PC-9 (cell line): ENCODE measurements at places on chromosomes 5 and 9. TPM values are rescaled to one million over a fixed set of nuclear protein-coding genes. Genes with fewer than 3 reads are reported as not detected.

DNA sequence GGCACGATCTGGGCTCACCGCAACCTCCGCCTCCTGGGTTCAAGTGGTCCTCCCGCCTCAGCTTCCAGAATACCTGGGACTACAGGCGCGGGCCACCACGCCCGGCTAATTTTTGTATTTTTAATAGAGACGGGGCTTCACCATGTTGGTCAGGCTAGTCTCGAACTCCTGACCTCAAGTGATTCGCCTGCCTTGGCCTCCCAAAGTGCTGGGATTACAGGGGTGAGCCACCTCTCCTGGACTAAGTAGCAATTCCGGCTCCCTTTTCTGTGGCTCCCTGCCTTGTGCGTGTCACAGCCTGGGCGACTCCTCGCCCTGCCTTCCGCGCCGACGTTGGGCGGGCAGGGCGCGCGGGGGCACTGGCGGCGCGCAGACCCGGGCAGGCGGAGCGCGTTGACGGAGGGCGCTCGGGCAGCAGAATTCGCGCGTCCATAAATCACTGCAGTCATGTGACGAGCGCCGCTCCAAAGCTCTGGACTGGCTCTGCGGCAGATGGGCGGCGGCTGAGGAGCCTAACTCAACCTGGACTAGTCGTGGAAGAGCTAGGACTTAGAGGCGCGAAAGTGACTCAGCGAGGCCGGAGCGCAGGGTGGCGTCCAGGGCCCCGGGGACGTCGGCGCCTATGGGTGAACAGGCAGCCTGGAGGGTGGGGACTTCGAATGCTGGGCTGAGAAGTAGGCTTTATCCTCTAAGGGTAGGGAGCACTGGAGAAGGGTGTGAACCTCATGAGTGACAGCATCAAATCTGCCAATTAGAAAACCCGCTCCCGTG is 1.4 kb upstream of the CIZ1 start:
- peak; percentile 96 for DNase-seq

- DNase-seq, result peak; percentile 73
Measured at GRCh38 chr5:108381350-108381953, 446 bp downstream of the FBXL17 start.

FGD3 gene
- 84.9 and 89.0 TPM in 2 replicates for total RNA-seq

DNA sequence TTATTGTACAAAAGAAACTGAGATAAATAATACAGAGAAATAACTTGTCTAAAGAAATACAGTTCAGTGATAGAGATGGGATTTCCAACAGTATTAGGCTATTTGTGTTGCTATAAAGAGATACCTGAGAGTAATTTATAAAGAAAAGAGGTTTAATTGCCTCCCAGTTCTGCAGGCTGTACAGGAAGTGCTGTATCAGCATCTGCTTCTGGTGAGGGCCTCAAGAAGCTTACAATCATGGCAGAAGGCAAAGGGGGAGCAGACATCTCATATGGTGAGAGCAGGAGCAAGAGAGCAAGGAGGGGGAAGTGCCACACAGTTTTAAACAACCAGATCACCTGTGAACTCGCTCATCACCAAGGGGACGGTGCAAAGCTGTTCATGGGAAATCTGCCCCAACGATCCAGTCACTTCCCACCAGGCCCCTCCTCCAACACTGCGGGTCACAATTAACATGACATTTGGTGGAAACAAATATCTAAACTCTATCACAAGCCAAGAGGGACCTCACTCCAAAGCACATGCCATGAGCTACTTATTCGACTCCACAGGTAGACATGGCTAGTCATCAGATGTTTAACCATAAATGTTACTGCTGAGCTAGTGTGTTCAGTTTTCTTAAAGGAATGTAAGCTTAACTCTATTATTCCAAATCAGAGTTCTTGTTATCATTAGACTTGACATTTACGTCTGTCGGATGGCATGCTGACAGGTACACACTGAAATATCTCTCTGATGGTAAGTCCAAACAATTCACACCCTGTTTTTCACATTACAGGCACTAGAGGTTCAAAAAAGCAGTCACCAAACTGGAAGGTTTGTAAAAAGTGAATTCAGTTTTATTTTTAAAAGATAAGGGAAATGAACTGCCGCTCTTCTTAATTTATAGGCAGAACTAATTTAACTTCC is 82.2 kb downstream of the AUH start:
- no peak for DNase-seq

DNA sequence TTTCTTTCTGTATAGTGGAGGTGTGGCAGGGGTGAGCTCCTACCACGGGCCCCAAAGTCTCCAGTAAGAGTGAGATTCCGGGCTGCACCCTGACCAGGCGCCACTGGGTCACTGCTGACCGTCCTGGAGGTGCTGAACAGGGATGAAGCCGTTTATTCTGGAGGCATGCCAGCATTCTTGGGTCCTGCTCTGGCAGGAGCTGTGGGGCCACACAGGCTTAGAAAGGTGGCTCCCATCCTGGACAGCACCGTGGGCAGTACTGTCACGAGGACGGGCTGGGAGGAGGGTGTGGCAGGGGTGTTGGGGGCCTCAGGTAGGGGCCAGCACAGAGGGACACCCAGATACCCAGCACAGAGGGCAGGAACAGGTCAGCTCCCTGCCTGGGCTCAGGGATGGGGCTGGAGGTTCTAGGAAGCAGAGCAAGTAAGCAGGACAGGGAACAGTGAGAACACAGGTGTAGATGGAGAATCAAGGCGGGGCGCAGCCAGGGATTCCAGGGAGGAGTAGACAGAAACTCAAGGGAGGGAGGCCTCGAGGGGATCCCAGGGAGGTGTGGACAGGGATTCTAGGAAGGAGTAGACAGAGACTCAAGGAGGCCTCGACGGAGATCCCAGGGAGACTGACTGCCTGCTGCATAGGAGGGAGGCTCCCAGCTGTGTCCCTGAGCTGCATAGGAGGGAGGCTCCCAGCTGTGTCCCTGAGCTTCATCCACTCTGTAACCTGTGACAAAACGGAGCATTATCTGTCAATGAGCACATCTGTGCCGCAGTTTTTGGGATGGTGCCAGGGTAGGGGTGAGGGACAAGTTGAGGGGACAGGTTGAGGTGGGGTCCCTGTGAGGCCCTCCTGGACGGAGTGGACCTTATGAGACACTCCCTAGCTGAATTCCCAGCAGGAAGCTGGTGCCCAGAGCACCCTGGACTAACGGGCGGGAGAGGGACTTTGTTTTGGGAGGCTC is 1.1 kb upstream of the PLEKHG4B start:
- DNase-seq, result no peak

- no peak for DNase-seq
Measured at GRCh38 chr9:135227641-135228251, 140.3 kb downstream of the OLFM1 start.

- no peak for DNase-seq
Measured at GRCh38 chr5:6311568-6312501, 66.5 kb downstream of the MED10 start.

DNA sequence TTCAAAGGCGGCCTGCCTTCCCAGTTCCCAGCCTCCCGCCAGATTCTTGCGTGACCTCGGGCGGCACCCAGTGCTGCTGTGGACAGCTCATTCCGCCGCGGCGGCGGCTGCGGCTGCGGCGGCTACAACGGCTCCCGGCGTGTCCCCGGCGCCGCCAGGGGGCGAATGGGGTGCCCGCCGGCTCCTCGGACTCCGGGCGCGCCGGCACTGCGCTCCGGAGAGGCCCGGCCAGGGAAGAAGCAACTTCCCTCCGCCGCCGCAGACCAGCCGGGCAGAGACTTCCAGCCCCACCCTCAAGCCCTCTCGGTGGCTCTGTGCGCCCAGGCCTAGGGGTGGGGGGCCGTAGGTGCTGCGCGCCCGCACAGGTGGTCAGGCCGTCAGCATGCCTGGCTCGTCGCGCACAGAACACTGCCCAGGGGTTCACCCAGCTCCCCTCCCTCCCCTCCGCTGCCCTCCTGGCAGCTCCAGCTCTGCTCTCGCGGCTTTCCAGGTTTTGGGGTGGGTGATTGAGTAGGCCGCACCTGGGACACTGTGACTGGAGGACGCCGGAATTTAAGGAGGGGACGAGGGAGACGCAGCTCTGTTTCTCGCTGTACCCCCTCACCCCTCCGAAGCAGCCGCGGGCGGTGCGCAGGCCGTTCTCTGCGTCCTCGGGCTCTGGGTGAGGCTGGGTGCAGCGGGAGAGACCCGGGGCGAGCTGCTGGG is 20.2 kb downstream of the IGIP start:
- DNase-seq, result peak; percentile 65

- no peak for DNase-seq
Measured at GRCh38 chr9:1319436-1319835, 269.3 kb downstream of the DMRT2 start.

GRCh38 chr9:123382653-123383511 is 26.9 kb downstream of the CRB2 start:
- no peak for DNase-seq

C9orf50 gene
- total RNA-seq, result 0.38 TPM in 1 of 2 replicates, not detected in the other

GRCh38 chr5:175521313-175521833 is 43.0 kb downstream of the SFXN1 start:
- DNase-seq, result no peak

- DNase-seq, result no peak
Measured at GRCh38 chr5:140677947-140678346, 4.6 kb upstream of the DND1 start.

WNT8A gene
- total RNA-seq, result 0.35 TPM in 1 of 2 replicates, not detected in the other

- DNase-seq, result no peak
Measured at GRCh38 chr9:31744589-31744988, 639.9 kb upstream of the ACO1 start.

- DNase-seq, result no peak
Measured at GRCh38 chr9:2338777-2339365, 282.7 kb upstream of the VLDLR start.

RALGDS gene
- 24.8 and 30.0 TPM in 2 replicates for total RNA-seq

ANXA2R gene
- 3.6 and 6.3 TPM in 2 replicates for total RNA-seq

DNA sequence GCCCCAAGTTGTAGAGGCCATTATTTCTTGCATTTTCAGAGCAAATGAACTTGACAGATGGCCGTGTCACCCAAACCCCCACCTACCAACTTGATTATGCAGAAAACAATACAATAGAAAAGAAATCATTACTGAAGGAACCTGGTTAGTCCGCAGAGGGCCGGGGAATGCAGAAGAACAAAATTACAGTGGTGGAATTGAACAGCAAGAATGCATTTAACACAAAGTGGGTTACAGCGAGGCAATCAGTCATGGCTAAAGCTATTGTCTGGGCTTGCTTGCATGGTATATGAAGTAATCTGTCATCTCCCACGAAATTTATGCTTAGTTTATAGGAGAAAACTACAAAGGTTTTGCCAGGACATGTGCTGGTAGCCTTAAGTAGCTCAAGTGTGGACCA is 238.3 kb upstream of the IRX1 start:
- no peak for DNase-seq

DNA sequence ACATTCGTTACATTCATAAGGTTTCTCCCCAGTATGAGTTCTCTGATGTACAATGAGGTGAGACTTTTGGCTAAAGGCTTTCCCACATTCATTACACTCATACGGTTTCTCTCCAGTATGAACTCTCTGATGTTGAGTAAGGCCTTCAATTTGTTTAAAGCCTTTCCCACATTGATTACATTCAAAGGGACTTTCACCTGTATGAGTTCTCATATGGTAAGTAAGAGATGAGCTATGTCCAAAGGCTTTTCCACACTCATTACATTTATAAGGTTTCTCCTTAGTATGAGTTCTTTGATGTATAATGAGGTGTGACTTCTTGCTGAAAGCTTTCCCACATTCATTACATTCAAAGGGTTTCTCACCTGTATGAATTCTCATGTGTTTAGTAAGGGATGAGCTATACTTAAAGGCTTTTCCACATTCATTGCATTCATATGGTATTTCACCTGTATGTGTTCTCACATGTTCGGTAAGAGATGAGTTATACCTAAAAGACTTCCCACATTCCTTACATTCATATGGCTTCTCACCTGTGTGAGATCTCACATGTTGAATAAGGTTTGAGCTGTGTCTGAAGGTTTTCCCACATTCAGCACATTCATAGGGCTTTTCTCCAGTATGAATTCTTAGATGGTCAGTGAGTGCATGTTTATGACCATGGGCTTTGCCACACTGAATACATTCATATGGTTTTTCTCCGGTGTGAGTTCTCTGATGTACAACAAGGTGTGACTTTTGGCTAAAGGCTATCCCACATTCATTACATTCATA is 13.5 kb downstream of the ZFP37 start:
- DNase-seq, result no peak

PTGR1 gene
- total RNA-seq, result 611 and 635 TPM in 2 replicates

- no peak for DNase-seq
Measured at GRCh38 chr9:126329476-126330275, 3.0 kb downstream of the MVB12B start.

DNA sequence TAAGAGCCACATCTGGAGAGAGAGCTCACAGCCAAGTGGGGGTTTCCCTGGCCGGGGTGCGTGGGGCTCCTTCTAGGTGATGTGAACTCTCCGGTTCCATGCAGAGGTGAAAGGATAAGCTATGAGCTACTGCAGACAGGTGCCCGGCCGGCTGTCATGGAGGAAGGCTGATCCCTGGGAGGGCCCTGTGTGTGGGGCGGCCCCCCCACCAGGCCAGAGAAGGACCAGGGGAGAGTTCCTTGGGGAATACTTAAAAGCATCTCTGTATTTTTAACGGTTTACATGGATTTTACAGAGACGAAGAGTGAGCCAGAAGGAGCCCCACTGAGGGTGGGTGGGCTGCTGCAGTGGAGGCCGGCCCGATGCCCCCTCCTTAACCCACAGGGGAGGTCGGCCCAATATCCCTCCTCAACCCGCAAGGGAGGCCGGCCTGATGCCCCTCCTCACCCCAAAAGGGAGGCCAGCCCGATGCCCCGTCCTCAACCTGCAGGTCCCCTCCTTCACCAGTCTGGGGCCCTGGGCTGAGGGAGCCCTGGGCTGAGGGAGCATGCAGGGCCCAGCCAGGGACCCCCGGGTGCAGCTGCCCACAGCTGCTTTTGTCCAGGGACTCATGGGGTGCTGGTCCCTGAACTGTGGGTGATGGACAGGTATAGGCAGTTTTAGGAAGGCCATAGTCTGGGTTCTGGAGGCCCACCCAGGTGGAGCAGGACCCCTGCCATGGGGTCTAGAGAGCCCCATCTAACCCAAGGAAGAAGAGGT is 31.9 kb downstream of the MRPL36 start:
- DNase-seq, result no peak

DNA sequence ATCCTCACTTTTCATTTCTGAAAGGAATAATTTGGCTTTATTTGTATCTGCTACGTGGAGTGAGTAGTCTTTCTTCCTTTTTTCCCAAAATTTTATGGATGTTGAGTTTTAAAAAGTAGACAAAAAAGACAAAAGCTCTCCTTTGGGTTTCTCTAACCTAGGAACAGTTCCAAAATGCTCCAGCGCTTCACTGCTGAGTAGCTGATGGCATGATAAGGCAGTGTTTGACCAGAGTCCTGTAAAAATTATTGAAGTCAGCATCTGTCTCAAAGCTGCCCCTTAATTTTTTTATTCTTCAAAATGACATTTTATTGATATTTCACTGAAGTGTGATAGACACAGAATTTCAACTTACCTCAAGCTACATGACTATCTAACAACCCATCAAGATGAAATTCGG is 219.0 kb downstream of the ADAMTSL1 start:
- no peak for DNase-seq
